ENCODE measurements at places on chromosomes 6 and 20. TPM values are rescaled to one million over a fixed set of nuclear protein-coding genes. Genes with fewer than 3 reads are reported as not detected.

The CLIC5 gene
- total RNA-seq: 1.5 TPM

The NR2E1 gene
- total RNA-seq: not detected

The PI16 gene
- 1.2 TPM for total RNA-seq

The FOXO3 gene
- 71.2 TPM for total RNA-seq

The SRPK1 gene
- total RNA-seq: 14.3 TPM

The PBOV1 gene
- total RNA-seq: not detected

The LAMA2 gene
- total RNA-seq: 111 TPM

The CTCFL gene
- total RNA-seq: not detected

The PNLDC1 gene
- not detected for total RNA-seq

The C20orf144 gene
- not detected for total RNA-seq

The PAX1 gene
- total RNA-seq: not detected

The MUCL3 gene
- total RNA-seq: not detected

The CLPSL2 gene
- not detected for total RNA-seq

The SLC52A3 gene
- 1.2 TPM for total RNA-seq

The SLC22A16 gene
- total RNA-seq: not detected
